ENCODE measurements at places on chromosomes 7 and 10.
A peak's percentile ranks its signal among the peaks of the same experiment; 100 is the strongest.

DNA sequence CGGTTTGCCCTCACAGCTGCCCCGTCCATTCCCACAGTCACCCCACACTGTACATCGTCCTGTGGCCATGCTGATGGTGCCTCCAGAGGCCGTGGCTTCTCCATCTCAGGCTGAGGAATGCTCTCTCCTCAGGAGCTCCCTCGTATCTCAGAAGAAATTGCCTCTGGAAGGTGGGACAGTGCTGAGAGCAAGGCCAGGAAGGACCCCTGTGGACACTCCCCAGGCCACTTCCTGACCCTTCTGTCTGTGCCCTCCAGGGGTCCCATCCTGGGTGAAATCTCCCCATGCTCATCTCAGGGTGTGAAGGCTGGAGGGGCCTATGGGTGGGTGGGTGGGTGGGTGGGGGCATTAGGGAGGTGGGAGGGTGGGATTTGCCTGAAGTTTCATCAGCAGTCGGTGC lies 454.3 kb downstream of the PLXNA4 start:
- no peak for DNase-seq

DNA sequence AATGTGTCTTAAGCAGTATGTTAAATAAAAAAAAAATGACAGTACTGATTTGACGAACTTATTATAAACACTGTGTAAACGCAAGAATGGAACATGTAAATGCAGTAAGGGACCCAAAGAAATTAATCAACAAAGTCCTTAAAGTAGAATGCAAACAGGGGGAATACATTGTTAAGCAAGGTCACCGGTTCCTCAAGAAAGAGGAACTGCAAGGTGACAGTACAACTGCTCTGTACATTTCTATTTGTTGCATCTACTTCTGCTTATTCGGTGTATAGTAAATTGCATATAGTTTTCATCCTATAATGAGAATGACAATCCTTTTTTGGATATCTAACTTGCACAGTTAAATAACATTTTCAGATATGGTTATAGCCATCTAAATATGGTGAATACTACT lies 387.0 kb upstream of the SEMA3D start:
- no peak for DNase-seq

- peak; percentile 29 for DNase-seq
Observed at GRCh38 chr7:23065974-23066373, 39.6 kb upstream of the KLHL7 start.

DNA sequence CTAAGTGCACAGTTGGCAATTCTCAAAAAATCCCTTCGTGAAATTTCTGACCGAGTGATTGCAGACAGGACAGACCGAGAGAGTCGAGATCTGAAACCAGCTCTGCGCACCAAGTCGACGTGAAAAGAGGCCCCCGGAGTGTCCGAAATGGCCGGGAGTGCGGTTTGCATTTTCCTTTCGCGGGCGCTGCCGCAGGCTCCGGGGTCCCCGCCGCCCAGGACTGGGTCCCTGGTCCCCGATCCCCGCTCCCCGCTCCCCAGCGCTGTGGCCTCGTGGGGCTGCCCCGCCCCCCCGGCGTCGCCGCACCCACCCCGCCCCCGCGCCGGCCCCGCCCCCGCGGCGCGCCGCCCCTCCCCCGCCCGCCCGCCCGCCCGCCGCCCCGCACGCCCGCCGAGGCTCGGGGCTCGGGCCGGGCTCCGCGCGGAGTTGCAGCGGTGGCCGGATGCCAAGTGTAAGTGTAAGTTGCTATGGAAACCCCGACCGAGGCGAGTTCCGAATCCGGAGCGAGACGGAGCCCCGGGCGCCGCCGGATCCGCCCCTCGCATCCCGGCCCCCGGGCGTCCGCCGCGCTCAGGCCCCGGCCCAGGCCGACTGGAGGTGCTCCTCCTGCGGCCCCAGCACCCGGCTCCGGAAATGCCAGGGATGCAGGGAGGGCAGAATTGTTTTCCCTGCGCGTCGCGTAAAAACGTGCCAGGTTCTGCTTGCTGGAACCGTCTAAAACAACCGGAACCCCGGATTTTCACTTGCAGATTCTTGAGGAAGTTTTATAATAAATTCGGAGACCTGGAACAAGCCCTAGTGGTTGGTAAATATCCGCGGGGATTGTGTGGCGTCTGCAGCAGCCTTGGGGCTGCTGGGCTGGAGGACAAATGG lies 4.6 kb downstream of the BMI1 start:
- peak; percentile 72 for DNase-seq

DNA sequence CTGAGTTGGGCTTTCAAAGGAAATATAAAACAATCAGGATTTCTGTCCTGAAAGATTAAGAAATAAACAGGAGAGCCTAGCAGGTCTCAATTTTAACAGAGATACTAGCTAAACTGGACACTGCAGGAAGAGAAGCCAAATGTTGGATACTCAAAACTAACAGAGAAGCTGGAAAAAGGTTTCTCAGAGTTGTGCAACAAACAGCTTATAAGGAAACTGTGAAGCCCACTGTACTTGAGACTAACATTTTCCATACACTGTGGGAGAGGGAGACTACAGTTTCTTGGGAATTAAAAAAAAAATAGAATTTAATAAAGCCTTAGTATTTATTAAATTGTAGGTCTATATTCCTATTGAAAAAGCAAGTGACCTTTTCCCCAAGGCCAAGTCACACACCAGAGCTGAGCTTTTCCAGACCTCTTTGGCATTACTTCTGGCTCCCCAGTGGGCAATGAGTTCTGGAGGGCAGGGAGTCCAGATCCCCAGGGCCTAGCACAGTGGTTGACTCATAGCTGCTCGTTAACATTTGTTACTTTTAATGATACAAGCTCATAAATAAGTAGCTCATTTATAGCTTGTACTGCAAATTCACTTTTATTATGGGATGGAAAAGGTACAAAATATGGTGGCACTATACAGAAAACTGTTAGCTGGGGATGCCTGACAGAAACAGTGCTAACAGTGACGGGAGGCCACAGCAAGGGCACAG lies 68.3 kb downstream of the MINDY3 start:
- peak; percentile 54 for DNase-seq

DNA sequence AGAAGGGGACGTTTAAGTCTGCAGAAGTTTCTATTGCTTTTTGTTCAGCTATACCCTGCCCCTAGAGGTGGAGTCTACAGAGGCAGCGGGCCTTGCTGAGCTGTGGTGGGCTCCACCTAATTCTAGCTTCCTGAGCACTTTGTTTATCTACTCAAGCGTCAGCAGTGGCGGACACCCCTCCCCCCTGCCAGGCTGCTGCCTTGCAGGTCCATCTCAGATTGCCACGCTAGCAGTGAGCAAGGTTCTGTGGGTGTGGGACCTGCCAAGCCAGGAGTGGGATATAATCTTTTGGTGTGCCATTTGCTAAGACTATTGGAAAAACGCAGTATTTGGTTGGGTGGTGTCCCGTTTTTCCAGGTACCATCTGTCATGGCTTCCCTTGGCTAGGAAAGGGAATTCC lies 147.3 kb upstream of the PRPS1L1 start:
- no peak for DNase-seq

GRCh38 chr7:44374007-44374763 lies 48.8 kb upstream of the CAMK2B start:
- DNase-seq, result no peak
